ENCODE measurements at places on chromosomes 13 and 19. TPM values are rescaled to one million over a fixed set of nuclear protein-coding genes. Genes with fewer than 3 reads are reported as not detected.

DNA sequence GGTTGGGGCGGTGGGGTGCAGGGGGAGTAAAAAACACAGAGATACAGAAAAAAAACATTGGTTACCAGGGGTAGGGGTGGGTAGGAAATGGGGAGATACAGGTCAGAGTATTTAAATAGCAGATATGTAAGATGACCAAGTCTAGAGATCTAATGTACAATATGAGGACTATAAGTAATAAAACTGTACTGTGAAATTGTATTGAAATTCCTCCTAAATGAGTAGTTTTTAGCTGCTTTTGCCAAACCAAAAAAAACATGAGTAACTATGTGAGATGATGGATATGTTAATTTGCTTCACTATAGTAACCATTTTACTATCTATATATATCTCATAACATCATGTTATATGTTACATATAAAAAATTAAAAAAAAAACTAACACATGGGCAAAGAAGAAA, 29.6 kb downstream of the VWA8 start:
- DNase-seq, result no peak

GRCh38 chr13:29570051-29570654, 25.3 kb downstream of the SLC7A1 start:
- no peak for DNase-seq

The TMEM86B gene
- total RNA-seq, result 8.5 TPM

DNA sequence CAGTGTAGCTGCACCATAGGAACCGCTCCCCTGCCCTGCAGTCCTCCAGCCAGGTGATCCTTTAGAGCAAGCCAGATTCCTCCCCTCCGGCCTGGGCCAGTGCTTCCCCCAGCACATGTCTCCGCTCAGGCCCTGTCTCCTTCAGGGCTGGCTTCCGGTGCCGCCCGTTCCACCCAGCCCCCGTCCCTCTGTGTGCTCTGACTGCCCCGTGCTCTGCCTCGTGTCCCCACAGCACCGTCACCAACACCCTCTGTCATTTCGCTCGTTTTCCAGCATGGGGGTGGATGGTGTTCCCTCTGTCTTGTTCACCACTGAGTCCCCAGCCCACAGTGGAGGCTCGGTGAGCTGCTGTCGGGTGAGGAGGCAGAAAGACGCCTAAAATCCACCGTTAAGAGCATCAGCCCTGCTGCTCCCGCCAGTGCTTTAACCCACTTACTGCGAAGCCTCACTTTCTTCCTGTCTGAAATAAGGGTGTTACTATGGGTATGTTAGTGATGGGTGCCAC, 54.5 kb downstream of the TSSK6 start:
- peak; percentile 71 for DNase-seq

DNA sequence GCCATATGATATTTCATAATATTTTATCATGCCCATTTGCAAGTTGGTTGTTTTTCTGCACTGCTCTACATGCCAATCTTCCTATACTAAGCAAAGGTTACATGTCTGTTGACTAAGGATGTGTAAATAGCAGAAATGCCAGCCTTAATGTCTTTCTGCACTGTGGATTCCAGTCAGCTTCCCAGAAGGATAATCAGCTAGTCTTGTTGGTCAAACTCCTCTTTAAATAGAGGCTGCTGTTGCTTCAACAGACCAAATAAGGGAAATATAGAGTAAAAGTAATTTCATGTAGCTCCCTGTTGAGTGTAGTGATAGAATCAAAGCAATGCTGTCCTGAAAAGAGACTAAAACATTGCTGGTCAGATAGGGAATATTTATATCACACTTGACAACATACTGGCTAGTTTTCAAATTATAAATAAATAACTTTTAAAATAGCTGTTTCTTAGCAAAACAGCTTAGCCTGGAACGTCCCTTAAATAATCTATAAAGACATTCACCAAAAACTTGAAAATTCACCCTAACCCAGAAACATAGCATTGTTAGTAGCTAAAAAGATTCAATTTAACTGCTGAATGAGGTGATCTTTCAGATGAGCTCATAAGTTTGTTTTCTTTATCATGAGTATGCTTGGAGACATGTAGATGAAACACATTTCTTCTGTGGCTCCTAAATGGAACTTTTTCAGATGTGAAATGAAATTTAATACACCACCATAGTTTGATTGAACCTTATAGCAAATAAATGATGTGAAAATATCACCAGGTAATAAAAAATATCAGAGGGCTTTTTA, 56.6 kb downstream of the FRY start:
- no peak for DNase-seq

- DNase-seq, result no peak
Measured at GRCh38 chr13:20219577-20219976, 12.5 kb downstream of the GJB6 start.

The PSG6 gene
- total RNA-seq, result not detected

The HSPB6 gene
- total RNA-seq, result 2.4 TPM
